ENCODE measurements at places on chromosomes 5 and 9.

DNA sequence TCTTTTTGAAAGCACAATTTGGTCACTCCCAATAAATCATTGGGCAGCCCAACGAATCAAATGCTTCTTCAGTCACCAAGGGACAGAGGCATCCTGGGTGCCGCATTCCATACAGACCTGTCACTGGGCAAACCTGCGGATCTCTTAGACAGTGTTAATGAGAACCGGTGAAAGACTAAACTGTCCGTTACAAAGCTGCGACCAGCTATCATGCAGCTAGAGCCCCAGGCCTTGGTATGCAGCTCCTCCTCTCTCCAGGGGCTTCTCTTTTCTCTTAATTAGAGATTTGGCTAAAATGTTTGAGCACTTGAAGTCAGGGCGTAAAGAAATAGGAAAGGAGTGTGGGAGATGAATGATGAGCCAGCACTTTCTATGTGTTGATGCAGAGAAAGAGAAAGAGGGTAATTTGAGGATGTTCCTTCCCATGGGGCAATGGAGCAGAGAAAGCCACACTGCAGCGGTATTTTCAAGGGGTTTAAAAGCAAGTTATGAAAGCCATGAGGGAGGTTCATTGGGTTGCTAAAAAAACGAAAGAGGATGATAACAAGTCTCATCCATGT lies 175.3 kb downstream of the RFK start:
- DNase-seq = peak; percentile 8

GRCh38 chr5:83919071-83920041 lies 198.7 kb upstream of the HAPLN1 start:
- DNase-seq = peak; percentile 65

- no peak for DNase-seq
These were observed 305.5 kb downstream of the DMRT2 start for GRCh38 chr9:1355656-1356055.

- DNase-seq = no peak
These were observed 134.2 kb downstream of the MPDZ start for GRCh38 chr9:13145340-13145739.

DNA sequence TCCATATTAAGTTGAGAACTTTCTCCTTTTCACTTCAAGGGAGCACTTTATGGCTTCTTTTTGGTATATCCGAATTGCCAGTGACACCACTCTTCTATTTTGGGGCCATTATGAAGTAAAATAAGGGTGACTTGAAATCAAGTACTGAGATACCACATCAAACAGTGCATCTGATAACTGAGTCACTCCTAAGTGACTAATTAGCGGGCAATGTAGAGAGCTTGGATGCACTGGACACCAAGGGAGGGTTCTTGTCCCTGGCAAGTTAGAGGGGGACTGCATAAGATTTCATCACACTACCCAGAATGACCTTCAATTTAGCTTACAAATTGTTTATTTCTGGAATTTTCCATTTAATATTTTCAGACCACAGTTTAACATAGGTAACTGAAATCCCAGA lies 813.9 kb upstream of the CDH10 start:
- DNase-seq = no peak

- DNase-seq = no peak
These were observed 21.8 kb downstream of the CTNNA1 start for GRCh38 chr5:138775034-138775433.

- DNase-seq = no peak
These were observed 711 bp upstream of the SUB1 start for GRCh38 chr5:32584646-32585045.

DNA sequence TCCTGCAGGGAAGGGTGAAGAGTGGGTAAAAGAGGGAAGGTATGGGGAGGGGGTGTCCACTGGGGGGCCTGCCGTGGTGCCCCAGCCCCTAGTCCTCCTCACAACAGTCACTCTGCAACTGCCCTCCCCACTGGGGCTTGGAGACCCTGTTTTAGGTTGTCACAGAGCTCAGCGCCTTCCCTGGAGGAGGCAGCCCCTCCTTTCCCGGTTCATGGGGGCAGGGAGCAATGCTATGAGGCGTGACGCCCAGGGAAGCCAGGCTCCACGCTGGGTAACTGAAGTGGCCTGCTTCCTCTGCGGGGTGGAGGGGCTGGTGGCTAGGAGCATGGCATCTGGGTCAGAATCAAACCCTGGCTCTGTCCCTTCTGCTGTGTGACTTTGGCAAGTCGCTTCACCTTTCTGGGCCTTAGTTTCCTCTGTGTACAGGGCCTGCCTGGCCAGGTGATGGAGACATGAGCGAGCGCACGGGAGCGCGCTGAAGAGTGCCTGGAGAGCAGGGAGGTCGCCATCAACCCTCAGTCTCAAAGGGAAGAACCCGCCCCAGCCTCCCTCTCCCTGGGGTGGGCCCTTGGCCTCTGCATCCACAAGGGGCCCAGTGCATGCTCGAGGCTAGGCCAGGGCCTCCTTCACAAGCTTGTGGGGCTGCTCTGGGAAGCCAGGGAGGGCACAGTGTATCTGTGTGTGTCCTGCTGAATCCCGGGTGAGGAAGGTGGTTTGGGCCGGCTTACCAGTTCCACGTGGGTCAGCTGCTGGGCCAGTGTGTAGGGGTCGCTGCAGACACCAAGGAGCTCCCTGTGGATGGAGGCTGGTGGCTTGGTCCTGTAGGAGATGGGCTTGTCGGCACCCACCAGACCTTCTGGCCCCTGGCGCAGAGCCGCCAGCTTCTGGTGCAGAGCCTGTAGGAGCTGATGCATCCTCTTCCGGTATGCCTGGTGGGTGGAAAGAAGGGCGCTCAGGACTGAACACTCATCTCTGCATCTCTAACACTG lies 56.4 kb upstream of the RNF130 start:
- no peak for DNase-seq

DNA sequence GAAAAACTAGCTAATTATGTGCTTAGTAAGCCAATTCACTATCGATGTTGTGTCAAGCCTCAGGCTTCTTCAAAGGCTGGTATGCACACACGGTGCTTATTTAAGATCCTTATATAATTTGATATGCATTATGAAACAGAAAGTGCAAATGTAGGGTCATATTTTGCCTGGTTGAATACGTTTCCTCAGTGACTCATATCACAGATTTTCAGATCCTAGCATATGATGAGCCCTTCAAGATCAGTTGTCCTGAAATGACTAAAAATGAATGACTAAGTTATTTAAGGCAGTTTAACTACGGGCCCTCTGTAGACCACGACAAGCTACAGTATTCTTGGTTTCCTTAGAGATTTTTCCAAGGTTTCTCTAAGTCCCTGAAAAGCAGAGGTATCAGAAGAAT lies 778.3 kb downstream of the PRELID2 start:
- DNase-seq = peak; percentile 10

DNA sequence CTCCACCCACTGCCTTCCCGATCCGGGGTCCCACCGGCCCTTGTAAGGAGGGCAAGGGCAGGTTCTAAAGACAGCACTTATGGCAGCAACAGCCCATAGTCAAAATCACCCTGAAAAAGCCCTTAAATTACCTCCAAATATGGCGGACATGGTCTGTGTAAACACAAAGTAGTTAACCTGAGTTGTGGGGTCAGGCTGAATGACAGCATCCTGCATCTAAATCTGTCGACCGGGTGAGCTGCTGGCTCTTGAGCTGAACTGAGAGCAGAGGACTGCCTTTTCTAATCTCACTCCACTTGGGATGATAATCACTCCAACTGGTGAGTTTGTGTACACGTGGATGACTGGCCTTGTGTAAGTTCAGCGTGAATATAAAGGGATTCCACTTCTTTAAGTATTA lies 249.6 kb downstream of the DENND1A start:
- DNase-seq = no peak

GRCh38 chr5:133531594-133531993 lies 80.7 kb downstream of the FSTL4 start:
- peak; percentile 14 for DNase-seq

GRCh38 chr9:8673830-8674229 lies 874.3 kb upstream of the DMAC1 start:
- DNase-seq = no peak

DNA sequence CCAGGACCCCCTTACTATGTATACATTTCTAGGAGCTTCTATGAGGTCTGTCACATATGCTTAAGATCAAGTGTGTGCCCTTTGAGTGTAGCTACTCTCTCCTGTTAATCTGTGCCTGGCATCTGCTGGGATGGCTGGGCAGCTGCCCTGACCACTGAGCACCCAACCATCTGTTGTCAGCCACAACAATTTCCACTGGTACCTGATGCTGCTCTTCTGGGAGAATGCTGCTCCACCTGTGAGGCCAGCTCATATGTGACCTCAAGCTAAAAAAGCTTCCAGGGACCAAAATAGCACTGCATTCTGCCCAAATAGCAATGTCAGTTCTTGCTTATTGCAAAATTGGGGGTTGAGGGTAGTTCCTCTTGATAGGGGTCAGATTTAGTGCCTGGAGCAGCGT lies 595.6 kb downstream of the RAB3C start:
- no peak for DNase-seq

- peak; percentile 25 for DNase-seq
These were observed 1539.0 kb upstream of the NUDT12 start for GRCh38 chr5:105101577-105101976.

DNA sequence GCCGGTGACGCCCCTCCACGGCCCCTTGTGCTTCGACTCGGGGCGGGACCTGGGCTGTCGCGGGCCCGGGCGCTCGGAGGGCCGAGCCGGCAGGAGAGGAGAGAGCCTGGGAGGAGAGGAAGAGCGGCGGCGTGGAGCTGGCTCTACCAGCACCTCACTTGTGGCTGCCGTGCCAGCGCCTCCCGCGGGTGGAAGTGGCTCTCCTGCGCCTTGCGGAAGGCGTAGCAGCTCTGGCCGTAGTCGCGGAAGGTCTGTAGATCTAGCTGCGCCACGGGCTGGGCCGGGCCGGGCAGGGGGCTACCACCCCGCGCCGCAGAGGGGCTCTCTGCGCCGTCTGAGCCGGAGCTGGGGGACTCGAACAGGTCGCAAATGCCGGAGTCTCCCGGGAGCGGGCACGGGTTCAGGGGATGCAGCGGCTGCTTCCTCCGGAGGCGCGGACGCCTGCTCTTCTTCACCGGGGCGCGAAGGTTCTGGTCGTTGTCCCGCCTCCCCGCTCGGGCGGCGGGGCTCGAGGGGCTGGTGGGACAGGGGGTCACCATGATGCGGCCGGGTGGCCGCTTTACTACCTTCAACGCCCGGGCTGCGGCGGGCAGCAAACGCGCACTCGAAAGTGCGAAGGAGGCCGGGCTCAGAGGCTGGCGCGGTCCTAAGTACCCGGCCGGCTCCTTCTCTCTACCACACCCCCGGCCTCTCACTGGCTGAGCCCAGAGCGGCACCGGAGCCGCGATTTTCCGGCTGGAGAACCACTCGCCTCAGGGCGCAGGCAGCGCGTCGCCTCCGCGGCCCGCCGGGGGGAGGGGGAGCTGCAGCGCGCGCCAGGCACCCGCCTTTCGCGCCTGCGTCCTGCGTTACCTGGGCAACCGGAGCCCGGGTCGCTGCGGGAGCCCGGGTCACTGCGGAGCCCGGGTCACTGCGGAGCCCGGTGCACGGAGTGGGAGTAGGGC lies at the start of gene CCNO:
CCNO (minus strand) TSS at position 624 of the 944 bp plus-strand sequence; CDS start at position 539, 85 bp downstream.
- peak; percentile 73 for DNase-seq

DNA sequence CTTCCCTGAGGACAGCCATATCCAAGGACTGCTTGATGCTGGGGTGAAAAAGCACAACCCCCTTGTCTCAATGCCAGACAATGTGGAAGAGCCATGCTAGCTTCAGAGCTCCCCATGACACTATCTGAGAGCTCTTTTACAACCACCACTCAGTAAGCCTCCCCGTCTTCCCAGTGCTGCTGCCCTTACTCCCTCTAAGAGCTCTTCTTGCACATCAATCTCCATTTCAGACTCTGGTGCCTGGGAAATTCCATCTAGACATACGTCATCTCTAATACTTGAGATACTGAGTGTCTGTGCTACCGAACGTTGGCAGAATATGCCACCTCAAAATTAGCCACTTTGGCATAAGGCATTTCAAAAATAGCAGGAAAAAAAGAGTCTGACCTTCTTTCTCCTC lies 94.5 kb downstream of the EDIL3 start:
- peak; percentile 59 for DNase-seq

- DNase-seq = no peak
These were observed 5.4 kb upstream of the CEP72 start for GRCh38 chr5:606526-607399.

GRCh38 chr9:125985998-125986655 lies 239.0 kb downstream of the PBX3 start:
- no peak for DNase-seq

DNA sequence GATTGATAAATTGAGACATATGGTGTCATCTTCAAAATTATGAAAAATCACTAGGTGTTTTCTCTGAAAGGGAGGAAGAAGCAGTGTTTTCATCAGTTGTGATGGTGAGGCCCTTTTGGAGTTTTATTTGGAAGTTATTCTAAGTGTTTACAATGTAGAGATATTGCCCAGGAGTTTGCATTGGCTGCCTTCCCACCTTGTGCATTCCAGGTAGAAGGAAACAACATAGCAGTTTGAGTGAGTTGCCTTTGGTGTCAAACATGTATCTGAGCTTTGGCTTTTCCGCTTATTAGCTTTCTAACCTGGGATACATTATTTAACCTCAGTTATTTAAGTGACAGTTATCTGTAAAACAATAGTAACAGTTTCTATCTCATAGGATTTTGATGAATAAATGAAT lies 122.5 kb downstream of the SCAMP1 start:
- no peak for DNase-seq

- DNase-seq = no peak
These were observed 109.0 kb downstream of the ATP10B start for GRCh38 chr5:160743027-160743426.

DNA sequence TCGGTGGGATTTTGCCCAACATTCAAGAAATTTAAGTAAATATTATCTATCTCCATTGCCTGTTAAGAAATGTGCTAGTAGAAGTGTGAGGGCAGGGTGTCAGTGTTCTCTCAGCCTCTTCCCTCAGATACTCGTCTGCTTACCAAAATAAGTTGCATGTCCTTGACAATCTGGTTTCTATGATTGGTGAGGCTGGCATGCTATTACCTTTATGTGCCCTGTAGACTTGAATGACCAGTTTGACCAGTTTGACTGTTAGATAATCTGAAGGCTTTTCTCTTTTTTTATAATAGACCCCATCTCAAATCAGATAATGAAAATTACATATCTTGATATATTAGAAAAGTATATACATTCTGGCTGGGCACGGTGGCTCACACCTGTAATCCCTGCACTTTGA lies 348 bp downstream of the CATSPER3 start:
- no peak for DNase-seq

- DNase-seq = no peak
These were observed 118.0 kb upstream of the RAI14 start for GRCh38 chr5:34538026-34538672.

- no peak for DNase-seq
These were observed 304.7 kb upstream of the NREP start for GRCh38 chr5:112061666-112062065.

GRCh38 chr9:99375481-99375880 lies 153.4 kb downstream of the SEC61B start:
- no peak for DNase-seq

- peak; percentile 45 for DNase-seq
These were observed 85.0 kb upstream of the COL5A1 start for GRCh38 chr9:134556531-134557068.

DNA sequence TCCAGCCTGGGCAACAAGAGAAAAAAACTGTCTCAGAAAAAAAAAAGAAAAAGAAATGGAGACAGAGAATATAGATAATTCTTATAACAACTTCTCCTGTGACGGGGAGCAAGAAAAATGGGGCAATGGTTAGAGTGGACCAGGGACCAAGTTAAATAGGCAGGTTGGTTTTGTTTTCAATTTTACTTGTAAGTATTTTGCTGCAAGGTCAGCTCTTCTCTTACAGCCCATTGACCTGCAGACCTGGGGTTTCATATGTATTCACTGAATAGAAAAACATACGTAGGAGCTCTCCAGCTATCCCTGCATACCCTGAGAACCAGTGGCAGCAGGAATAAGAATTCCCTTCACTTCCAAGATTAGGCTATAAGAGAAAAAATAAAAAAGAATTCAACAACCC lies 29.2 kb upstream of the IL13 start:
- no peak for DNase-seq

Data from astrocyte of the spinal cord (primary cell).